ENCODE measurements at places on chromosomes 12 and 14.
A peak's percentile ranks its signal among the peaks of the same experiment; 100 is the strongest.

GRCh38 chr12:3229577-3229976 is 152.4 kb downstream of the TSPAN9 start:
- no peak for DNase-seq

DNA sequence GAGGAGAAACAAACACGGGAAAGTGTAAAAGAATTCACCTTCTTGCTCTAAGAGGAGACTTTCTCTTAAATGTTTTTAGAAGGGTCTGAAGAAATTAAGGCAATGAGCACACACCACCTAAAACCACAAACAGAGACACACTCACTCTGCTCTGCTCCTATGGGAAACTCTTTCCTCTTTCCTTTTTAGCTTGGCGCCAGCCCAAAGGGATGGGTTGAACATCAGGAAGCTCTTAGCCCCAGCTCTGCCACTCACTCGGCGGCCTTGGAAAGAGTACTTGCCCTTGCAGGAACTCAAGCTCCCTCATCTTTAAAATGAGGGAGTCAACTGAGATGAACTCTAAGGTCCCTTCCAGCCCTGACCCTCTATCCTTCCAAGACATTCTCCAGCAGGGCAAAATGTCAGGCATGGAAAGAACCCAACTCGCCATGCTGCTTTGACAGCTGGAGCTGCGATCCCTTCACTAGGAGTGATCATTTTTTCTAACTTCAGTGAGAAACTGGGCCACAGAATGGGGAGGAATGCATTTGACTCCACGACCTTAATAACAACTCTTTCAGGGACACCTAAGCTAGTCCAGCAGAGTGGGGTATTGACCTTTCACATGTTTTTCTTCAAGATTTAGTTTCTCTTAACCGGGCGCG is 980 bp upstream of the RNASE8 start:
- DNase-seq = no peak

DNA sequence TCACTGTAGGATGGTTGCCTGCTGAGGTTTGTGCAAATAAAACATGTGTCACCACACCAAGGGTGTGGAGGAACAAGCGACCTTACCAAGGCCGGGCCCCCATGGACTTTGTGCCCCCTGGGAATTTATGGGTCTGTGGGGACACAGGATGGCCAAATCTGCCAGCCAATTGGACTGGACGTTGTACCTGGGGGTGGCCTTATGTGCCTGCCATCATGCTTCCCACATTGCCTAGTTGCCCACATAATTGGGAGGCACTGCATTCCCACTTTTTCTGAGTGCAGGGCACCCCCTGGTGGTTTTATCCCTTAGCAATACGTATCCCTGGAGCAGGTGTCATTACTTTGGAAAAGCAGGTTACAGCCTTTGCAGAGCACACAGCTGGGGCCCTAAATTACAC is 92.6 kb upstream of the TMPO start:
- no peak for DNase-seq

DNA sequence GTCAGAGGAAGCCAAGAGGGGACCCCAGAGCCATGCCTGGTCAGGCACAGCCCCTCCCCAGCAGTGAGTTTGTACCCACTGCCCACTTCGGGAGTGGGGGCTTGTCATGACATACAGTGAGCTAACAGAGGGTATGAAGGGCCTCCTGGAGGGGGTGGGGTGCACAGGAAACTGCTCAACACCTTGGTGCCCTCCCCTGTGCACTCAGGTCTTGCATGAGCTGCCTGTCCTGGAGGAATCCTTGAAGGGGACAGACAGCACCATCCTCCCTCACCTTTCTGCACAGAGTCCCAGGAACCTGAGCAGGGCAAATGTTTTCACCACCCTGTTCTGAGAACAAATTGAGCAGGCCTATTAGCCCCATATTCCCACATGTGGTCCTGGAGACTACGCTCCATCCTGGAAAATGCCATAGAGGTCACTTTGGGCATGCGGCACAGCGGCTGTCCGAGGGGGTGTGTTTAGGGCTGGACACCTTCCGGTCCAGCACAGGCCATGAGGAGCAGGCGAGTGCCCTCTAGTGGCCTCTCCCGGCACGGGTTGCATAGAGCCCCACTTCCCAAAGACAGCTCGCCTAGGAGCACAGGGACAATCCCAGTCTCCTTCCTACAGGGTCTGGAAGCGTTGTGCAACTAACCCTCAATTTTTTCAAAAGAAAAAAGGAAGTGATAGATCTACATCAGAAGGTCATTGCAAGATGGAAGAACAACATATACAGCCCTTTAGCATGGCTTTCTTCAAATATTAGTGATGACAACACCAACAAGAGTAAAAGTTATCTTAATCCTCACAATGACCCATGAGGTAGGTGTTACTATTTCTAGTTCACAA is 31.9 kb upstream of the ZFP36L1 start:
- DNase-seq = no peak

GRCh38 chr12:111438481-111438880 is 32.8 kb downstream of the SH2B3 start:
- DNase-seq = peak; percentile 37

DNA sequence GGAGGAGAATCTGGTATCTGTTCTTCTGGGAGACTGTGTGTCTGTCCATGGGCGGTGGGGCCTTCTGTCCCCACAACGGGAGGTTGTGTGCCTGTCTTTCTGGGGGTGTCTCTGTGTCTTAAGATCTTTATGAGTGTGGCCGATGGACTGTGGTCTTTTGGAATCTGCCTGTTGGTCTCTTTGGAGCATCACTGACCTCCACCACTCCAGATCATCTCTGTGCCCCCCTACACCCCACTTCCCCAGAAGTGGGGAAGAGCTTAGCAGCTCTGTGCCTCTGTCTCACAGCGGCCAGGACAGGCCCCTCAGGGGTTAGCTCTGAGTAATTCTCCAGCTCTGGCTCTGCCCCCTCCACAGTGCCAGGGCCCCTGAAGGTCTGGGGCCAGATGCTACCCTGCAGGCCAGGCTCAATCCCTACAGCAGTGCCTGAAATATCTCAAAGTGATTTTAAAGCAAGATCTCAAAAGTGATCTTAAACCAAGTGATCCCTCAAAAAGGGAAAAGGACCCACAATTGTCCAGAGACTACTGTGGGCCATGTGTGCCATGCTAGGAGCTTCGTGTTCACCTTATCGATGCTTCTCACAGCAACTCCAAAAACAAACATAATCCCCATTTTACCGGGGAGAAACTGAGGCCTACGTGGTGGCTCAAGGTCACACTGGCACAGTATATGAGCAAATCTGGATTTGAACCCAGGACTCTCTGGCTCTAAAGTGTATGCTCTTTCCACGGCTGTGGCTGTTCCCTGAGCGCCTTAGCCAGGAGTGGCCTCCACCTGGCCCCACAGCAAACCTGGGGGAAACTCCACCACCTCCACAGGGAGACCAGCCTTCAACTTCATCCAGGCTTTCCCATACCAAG is 26.0 kb upstream of the KRT78 start:
- DNase-seq = no peak

- DNase-seq = no peak
Measured at GRCh38 chr14:22656945-22657731, 13.0 kb upstream of the OR6J1 start.

DNA sequence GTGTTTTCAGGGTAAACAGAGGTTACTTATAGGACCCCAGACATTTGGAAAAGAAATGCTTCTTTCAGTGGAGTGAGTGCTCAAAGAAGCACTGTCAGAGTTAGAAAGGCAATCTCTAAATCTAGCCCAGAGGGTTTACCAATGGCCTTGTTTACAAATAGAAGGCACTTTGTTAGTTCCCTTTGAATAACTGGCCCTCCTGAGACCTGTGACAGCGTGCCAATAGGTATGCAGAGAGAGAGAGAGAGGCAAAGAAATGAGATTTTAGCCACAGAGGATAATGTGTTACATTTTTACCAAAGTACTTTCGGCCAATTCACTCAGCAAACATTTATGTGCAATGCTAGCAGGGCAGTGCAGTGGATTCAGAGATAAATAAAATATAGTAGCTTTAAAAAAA is 41.9 kb downstream of the TPH2 start:
- no peak for DNase-seq

DNA sequence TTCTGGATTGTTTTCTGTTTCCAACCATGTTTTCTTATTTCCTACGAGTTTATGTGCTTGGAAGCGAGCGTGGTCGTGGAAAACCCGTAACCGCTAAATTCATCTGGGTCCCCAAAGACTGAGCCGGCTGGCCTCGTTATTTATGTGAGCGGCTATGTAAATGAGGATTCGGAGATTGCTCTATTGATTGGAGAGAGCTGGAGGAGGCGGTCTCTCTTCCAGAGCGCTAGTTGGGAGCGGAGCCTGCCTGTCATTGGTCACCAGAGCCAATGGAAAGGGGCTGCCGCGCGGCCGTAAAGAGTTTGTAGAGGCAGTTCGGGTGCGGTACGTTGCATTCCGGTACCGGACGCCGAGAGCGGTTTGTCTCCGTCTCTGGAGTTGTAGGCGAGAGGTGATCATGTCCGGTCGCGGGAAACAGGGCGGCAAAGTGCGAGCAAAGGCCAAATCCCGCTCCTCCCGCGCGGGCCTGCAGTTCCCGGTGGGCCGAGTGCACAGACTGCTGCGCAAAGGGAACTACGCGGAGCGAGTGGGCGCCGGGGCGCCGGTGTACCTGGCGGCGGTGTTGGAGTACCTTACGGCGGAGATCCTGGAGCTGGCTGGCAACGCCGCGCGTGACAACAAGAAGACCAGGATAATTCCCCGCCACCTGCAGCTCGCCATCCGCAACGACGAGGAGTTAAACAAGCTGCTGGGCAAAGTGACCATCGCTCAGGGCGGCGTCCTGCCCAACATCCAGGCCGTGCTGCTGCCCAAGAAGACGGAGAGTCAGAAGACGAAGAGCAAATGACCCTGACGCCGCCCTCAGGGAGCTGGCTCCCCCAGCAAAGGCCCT is 29.0 kb downstream of the WBP11 start:
- DNase-seq = peak; percentile 85

DNA sequence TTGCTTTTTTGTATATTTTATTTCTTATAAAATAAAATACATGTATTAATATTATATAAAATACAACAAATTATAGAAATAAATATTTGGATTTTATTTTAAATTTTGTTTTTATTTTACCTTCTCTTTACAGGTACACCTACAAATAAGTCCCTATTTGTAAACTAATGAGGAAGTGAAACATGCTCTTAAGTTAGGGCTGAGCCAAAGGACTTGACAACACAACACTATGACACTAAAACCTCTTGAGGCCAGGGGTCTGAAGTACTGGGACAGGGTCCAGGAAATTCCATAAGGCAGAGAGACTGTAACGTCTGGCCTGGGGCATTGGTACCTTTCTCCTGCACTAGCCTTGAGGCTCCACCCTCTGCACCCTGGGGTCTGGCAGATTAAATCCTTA is 293.2 kb downstream of the FOXN3 start:
- no peak for DNase-seq

DNA sequence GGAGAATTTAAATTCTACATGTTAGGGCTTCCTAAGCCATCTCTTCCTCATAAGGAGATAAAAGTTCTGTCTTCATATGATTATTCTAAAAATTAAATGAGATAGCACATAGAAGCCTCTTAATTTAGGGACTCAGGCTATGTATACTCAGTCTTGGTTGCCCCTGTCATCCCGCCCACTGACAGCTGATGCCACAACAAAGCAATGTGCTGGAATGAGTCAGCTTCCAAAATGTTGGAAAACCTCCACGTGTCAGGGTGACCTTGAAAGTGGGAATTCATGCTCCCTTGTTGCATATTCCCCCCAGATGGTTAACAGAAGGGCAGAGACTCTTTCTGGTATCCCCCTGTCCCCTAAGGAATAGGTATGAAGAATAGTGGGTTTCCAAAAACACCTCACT is 238.0 kb upstream of the DDHD1 start:
- no peak for DNase-seq

- DNase-seq = no peak
Measured at GRCh38 chr12:118922405-118922804, 58.9 kb upstream of the SRRM4 start.

GRCh38 chr12:26936559-26937442 is 980 bp downstream of the INTS13 start:
- no peak for DNase-seq

DNA sequence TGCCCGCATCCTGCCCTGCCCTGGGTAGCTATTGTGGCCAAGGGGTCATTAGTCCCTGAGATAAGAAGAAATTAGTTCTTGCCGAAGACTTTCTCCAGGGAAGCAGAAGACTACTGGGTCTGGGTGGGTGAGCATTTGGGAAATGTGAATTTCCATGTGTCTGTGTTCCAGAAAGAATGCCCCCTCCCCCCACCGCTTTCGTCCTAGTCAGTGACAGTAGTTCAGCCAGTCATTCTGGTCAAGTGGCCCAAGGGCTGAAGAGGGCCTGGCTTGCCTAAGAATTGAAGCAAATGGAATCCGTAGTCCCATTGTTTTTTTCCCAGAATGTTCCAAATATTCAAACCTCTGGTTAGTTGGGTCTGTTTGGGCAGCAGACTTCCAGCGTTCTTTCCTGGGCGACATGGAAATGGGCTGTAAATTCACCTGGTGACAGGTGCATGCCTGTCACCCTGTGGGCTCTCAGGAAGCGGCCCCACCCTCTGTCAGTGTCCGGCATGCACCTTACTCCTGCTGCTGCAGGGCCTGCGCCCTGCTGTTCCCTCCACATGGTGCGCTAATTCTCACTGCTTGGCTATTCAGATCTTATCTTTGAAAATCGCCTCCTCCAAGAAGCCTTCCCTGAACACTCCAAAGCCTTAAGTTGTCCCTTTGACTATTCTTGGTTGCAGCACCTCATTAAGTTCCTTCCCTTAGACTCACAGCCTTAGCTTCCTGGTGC is 1.4 kb upstream of the RFLNA start:
- no peak for DNase-seq

- DNase-seq = peak; percentile 61
Measured at GRCh38 chr14:91872517-91873470, 5.5 kb upstream of the TC2N start.

- no peak for DNase-seq
Measured at GRCh38 chr12:21559855-21560569, 33.9 kb downstream of the SPX start.

- no peak for DNase-seq
Measured at GRCh38 chr12:81080431-81080983, 2.6 kb downstream of the ACSS3 start.

DNA sequence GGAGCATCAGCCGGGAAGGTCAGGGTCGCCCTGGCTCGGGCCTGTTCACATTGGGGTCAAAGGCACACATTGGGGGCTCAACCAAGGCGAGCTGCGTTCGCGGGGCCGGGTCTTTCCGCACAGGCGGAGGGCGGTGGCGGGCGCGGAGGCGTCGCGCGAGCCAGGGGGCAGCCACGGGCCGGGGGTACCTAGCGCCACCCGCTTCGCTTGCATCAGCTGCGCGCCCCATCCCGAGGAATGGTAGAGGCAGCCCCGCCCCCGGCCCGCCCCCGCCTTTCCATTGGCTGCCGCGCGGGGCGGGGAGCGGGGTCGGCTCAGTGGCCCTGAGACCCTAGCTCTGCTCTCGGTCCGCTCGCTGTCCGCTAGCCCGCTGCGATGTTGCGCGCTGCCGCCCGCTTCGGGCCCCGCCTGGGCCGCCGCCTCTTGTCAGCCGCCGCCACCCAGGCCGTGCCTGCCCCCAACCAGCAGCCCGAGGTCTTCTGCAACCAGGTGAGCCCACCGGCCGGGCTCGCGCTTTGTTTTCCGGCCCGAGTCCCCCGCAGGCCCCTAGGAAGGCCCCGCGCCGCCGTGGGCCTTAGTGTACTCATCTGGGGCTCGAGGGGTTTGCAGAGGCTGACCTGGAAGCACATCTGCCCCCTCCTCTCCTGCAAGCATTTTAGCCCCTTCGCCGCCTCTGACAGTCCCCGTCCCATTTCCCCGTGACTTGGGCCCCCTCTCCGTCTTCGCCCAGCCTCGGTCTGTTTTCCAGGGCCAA is at the start of gene ALDH2:
ALDH2 (plus strand) TSS at position 326 of the 754 bp plus-strand sequence; CDS start at position 376, 50 bp downstream.
- peak; percentile 0 for DNase-seq
